Stimulated activated CD8-positive, alpha-beta memory T cell treated with anti-CD3 and anti-CD28 coated beads, Interleukin-15, amount 100 ng/mL, for 48 hours (primary cell): ENCODE measurements at places on chromosomes 16 and 17.

- no peak for DNase-seq
Measured at GRCh38 chr16:17446661-17447060, 24.1 kb downstream of the XYLT1 start.

DNA sequence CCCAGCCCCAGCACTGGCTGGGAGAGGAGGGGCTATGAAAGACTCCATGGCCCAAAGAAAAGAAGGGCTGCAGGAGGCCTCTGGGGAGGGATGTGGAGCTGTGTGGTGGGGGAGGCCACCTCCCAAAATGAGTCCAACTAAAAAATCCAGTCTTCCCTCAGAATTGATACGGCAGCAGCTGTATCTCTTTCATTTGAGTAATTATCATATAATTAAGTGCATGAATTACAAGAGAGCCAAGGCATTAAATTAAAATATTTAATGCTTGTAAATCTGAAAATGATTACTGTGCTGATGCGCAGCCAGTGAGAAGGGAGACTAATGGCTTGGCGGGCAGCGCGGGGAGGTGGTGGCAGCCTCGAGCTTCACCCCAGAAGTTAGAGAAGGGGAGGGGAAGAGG is 192.8 kb downstream of the C16orf78 start:
- DNase-seq, result no peak

DNA sequence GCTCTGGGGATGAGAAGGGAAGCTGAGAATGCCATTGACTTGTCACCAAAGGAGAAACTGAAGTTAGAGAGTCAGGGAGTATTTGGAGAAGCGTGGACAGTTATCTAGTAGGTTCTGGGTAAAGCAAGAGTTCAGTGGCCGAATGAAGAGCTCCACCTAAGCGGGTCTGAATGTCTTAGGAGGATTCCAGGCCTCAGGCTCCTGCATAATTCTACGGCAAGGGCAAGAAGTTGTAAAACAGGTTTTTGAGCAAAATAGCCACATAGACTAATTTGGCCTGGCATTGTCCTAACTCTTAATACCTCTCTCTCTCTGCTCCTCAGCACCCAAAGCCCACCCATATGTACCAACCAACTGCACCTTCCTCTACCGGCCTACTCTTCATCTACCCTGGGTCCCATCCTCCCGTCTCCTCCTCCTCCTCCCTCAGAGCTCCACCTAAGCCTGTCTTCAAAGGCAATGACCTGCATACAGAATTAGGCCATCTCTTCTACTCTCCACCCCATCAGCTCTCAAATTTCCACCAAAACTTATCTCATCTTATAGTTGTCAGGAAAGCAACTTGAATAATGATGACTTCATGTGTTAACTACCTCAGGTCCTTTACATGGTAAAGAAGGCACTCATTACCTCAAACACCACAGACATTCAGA is 42.0 kb upstream of the KCNJ2 start:
- no peak for DNase-seq

DNA sequence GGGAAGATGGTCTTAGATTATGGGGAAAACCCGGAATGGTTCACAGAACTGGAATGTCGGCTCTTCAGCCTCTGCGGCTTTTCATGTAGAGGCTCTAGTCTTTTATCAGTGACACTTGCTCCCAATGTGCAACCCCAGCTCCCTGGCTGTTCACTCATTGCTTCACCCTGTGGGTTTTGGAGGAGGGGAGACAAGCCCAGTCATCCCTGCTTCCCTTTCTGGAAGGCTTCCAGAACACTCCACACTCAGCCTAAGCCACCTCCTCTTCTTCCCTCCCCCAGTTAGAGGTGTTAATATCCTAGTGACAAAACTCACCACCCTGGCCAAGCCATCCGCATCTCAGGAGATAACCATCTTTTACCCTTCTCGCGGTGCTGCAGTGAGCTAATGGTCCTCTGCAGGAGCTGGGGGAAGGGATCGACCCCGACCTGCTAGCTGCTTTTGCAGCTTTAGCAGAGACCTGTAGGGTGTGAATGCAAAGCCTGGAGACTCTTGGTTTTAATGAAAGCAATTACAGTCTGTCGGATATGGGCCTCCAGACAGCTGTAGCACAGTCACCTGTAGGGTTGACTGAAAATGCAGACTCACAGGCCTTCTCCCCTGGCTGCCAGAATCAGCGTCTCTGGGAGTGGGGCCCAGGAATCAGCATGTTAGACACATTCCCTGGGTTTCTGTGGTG is 24.3 kb upstream of the LASP1NB start:
- DNase-seq, result peak; percentile 30

DNA sequence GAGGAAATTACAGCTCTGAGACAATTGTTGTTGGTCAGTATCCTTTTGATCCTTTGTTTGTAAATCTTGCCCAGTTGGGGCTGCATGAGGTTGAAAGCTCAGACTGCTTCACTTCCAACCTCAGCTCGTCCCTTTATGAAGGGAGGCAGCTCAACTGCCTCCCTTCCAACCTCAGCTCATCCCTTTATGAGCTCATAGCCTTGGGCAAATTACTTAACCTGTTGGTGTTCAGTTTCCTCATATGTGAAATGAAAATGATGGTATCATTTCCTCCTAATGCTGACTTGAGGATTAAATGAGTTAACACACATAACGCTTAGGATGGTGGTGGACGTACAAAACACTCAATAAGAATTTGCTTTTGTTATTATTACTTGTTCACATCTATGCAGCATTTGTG is 265.1 kb downstream of the CDH13 start:
- DNase-seq, result no peak

- DNase-seq, result no peak
Measured at GRCh38 chr17:79036596-79036995, 12.6 kb downstream of the C1QTNF1 start.

DNA sequence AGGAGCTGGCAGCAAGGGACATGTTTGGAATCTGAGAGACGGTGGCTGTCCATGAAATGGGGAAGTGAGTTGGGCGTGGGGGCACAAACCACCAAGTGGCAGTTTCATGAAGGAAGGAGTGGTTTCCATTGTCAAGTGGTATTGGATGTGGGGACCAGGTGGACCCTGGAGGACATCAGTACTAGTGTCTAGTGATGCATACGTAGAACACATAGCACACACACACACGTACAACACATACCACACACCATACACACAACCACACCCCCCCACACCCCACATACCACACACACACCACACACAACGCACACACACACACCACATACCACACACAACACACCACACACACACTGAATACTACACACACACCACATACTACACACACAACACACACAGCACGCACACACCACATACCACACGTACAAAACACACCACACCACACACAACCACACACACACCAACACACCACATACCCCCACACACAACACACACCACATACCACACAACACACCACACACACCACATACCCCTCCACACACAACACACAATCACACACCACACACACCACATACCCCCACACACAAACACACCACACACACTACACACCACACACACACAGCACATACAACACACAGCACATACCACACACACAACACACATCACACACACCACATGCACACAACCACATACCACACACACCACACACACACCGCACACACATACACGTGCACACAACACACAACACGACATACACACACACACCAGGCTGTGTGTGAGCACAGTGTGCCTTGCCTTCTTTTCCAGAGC is 41.1 kb upstream of the GSE1 start:
- DNase-seq, result no peak
